ENCODE measurements at places on chromosomes 16 and 17.

DNA sequence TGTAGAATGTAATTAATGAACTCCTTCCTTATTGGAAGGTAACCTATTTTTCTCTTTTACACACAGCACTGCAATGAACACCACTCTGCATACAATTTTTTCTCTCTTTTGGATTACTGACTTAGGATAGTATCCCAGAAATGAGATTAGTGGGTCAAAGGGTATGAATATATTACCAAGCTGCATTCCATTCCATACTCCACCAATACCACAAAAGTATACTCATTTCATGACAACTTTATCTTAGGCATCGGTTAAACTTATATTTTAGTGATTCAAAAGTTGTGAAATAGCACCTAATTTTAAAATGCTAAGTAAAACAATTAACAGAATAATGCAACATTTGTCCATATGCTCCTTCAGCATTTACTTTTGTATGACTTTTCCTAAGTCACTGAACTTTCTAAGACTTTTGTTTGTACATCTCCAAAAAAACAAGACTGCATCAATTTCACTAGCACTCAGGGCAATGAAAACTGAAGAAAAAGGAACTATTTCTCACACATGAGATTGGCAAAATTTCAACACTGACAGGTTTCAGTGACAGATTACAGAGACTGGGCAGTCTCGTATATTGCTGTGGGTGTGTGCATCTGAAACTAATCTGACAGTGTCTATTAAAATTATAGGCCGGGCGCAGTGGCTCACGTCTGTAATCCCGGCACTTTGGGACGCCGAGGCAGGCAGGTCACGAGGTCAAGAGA, 32.1 kb downstream of the HELZ start:
- no peak for DNase-seq

DNA sequence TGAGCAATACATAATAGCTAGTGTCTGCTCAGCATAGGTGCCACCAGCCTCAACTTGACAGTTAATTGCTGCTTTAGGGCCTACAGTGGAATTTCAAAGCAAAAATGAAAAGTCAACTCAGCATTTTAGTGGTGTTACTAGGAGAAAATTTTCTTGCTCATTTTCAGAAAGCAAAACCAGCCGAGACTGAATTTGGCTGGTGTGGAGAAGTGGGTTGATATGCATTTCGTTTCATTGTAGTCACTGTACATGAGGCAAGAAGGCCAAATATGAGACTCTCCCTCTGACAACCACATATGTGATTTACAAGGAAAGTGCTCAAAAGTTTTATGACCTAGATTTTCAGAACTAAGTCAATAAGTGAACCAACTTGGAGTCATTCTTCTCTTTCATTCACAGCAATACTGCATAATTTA, 54.0 kb downstream of the DUSP14 start:
- no peak for DNase-seq

- DNase-seq = peak; percentile 44
Observed at GRCh38 chr16:89633064-89633631, 19.7 kb downstream of the DPEP1 start.

DNA sequence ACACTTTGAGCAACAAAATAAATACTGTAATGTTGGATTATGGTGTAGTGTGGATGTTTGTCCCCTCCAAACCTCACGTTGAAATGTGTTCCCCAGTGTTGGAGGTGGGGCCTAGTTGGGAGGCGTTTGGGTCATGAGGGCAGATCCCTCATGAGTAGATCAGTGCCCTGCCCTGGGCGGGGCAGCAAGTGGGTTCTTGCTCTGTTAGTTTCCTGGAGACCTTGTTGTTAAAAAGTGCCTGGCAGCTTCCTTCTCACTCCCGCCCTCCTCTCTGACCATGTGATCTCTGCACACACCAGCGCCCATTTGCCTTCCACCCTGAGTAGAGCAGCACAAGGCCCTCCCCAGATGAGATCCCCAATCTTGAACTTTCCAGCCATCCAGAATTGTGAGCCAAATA, 67.7 kb downstream of the MPRIP start:
- DNase-seq = no peak

DNA sequence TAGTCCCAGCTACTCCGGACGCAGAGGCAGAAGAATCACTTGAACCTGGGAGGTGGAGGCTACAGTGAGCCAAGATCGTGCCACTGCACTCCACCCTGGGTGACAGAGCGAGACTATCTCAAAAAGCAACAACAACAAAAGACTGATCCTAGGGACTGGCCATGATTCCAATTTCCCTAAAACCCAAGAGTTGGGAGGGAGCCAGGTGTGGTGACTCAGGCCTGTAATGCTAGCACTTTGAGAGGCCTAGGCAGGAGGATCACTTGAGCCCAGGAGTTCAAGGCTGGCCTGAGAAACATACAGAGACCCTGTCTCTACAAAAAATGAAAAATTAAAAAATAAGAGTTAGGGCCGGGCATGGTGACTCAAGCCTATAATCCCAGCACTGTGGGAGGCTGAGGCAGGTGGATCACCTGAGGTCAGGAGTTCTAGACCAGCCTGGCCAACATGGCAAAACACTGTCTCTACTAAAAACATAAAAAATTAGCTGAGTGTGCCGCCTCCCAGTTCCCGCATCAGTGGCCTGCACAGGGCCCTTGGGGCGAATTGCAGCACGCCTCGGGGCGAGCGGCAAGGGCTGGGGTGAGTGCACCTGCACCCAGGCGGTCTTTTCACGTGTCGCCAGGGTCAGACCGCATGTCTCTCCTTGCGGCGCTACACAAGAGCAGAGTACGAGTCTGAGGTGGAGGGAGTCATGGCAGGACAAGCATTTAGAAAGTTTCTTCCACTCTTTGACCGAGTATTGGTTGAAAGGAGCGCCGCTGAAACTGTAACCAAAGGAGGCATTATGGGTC, 40.8 kb downstream of the CDH3 start:
- no peak for DNase-seq

- no peak for DNase-seq
Observed at GRCh38 chr16:46711106-46712058, 21.9 kb downstream of the ORC6 start.

DNA sequence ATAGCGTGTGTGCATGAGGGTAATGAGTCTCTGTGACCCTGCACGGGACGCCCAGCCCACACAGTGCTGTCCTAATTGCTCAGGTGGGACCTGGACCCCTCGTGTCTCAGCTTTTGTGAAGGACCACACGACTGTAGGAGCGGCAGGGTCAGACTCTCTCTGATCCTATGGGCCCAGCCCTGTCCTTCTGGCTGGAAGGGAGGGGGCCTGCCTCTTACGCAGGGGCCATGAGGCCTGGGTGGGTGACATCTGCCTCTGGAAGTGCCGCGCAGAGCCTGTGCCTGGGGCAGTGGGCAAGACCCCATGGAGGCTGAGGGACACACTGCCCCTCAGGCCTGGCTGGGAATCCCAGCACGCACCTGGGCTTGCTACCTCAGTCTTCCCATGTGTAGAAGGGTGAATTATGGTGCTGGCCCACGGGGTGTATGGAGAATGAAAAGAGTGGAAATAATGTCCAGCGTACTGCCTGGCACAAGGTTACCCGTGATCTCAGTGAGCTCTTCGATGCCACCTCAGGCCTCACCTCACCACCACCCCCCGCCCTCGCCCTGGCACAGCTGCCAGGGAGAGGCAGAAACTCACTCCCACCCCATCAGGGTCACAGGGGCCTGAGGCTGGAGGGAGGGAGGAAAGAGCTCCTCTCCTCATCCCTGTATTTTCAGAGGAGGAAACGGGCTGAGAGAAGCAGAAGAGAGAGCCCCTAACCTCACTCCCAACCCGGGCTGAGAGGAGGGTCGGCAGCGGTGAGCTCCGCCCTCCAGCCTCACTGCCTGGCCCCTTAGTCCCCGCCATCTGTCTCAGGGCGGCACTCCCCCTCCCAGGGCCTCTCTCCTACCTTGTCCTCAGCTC, 27.1 kb upstream of the DBNDD1 start:
- no peak for DNase-seq

GRCh38 chr16:89420204-89420603, 70.2 kb downstream of the ANKRD11 start:
- no peak for DNase-seq

DNA sequence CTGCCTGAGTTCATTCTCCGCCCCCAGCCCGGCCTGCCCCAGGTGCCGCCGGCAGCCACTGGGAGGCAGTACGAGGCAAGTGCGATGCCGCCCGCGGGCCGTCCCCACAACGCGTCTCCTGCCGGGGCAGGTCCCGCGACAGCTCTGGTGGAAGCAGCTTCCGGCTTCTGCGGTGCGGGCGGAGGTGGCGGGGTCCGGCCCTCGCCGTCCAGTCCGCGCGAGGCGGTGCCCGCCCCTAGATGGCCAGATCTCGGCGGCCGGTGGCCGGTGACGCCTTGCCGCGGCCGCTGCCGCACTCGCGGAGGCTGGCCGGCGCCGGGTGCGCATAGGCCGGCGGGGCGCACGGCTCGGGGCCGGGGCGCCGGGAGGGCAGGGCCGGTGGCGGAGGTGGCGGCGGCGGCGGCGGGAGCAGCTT, 1.8 kb downstream of the GJD3 start:
- no peak for DNase-seq

- no peak for DNase-seq
Observed at GRCh38 chr16:57166951-57167350, 18.9 kb downstream of the PSME3IP1 start.

GRCh38 chr17:4849011-4849536, 15.9 kb downstream of the MINK1 start:
- DNase-seq = no peak

GRCh38 chr17:40024901-40025300, 9.7 kb downstream of the CSF3 start:
- no peak for DNase-seq

DNA sequence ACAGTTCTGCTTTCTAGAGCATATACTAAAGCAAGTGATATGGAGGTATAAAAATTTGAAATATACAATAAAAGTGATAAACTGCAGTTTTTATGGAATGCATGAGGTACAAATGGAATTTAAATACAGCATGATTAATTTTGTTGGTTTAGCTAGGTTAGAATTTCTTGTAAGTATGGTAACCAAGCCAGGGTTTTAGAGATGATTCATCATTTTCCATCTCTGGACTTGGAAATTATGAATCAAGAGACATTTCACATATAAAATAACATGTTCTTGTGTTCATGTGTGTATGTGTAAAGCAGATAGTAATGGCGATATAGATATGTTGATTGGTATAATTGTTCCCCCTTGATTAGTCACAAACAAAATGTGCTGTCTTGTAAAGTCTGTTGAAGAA, 1219.8 kb downstream of the CDH8 start:
- no peak for DNase-seq

DNA sequence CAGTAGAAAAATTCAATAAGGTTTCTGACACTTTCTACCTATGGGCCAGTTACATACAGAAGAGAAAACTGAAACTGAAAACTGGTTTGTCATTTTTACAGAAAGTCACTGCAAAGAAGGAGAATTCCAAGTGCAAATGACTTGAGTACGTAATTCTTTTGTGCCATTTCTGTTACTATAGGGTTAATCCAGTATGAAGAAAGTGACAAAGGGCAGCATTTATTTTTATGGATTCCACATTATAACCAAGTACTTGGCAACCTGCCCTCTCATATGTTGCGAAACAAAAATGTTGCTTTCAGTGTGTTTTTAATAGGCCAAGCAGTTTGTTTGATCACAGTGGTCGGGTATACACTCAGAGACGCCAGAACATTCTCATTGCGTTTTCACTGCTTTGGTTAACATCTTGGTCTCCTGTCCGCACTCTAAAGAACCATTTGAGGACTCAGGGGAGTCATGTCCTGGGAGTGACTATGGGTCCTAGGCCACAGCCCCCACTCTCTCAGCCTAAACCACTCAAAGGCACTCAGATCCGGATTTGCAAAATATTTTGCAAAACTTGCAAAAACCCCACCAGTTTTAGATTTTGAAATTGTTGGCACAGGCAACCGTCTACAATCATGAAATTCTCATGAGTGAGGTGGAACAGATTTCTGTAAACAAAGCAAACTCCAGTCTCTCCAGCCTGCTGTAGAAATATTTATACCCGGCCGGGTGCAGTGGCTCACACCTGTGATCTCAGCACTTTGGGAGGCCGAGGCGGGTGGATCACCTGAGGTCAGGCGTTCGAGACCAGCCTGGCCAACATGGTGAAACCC, 15.4 kb upstream of the HELZ start:
- DNase-seq = peak; percentile 81

DNA sequence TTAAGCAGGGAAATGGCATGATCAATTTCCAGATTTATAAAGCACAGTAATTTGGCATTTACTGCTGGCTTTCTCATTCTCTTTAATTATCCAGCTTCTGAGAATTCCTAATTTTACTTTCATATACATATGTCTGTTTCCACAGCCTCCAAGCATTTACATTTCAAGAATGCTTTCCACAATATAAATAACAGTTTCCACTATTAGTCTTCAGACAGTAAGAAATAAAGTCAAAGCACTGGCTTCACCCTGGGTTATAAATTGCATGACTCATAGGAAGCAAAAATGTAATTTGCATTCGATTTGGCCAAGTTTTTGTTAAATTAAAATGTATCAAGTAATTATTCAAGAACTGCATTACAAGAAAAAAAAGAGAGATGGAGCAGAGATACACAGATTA, 53.5 kb downstream of the MPHOSPH6 start:
- no peak for DNase-seq

GRCh38 chr17:19771971-19772630, 24.0 kb upstream of the ALDH3A1 start:
- no peak for DNase-seq

DNA sequence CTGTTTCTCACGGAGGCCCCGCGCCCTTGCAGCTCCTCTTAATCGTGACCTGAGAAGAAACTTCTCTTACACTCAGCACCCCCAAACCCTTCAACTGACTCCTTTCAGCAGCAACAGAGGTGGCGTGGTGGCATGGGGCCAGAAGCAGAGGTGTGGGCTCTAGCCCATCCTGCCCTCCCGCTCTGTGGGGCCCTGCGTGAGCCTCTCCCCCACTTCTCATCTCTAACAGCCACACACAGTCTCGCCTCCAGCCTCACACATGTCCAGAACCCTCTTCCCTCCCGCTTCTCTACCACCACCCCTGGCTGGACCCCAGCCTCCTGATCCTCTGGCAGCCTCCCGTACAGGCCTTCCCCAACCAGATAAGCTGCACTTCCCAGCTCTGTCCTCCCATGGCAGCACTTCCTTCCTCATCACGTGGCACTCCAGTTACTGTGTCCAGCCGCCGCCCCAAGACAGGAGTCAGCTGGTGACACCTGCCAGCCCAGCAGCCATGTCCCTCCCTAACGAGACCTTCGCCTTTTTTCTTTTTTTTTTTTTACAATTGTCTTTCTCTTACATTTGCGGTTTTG, 30.5 kb downstream of the NSMCE1 start:
- no peak for DNase-seq

- DNase-seq = no peak
Observed at GRCh38 chr17:78643326-78643725, 66.1 kb upstream of the DNAH17 start.

Data from brain pericyte (primary cell).